AG09309 (cell line): ENCODE measurements at places on chromosomes 2 and 18.
A peak's percentile ranks its signal among the peaks of the same experiment; 100 is the strongest.

DNA sequence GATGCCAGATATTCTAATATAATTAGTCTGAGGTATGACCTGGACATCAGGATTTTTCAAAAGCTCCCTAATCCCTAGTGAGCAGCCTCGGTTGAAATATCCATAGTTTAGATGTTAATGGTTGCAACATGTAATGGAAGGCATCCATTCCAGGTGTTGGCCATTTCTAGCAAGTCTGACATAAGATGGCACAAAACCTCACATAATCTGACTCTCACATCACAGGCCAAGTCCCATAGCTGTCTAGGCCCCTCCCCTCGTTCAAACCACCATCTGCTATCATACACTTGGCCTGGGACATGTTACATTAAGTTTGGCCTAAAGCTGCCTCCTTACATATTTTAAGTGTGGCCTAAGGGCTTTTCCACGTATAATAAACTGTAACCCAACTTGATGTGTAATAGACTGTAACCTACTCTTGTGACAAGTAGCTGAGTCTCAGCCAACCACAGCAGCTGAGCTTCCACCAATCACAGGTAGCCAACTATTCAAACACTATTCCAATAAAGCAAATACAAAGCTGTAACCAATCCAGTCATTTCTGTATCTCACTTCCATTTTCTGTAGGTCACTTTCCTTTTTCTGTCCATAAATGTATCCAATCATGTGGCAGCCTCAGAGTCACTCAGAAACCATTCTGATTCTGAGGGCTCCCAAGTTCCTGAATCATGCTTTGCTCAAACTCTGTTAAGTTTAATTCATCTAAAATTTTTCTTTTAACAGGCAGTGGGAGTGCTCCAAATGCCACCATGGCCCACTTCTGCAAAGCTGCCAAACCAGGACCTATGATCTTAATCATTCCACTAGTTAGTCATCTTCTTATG, 59.4 kb downstream of the ADD2 start:
- DNase-seq = no peak

GRCh38 chr18:78741381-78742217, 238.0 kb upstream of the SALL3 start:
- DNase-seq = no peak

GRCh38 chr2:26008851-26009566, 24.9 kb upstream of the RAB10 start:
- peak; percentile 73 for DNase-seq

- no peak for DNase-seq
Measured at GRCh38 chr2:238694136-238694755, 153.6 kb upstream of the TWIST2 start.

GRCh38 chr2:1887106-1887505, 142.8 kb upstream of the PXDN start:
- DNase-seq = no peak

GRCh38 chr18:56235481-56236013, 402.8 kb downstream of the TXNL1 start:
- no peak for DNase-seq

GRCh38 chr2:200749631-200750322, 61.9 kb upstream of the BZW1 start:
- no peak for DNase-seq

- peak; percentile 91 for DNase-seq
Measured at GRCh38 chr18:22674272-22674671, 256.6 kb upstream of the CTAGE1 start.

DNA sequence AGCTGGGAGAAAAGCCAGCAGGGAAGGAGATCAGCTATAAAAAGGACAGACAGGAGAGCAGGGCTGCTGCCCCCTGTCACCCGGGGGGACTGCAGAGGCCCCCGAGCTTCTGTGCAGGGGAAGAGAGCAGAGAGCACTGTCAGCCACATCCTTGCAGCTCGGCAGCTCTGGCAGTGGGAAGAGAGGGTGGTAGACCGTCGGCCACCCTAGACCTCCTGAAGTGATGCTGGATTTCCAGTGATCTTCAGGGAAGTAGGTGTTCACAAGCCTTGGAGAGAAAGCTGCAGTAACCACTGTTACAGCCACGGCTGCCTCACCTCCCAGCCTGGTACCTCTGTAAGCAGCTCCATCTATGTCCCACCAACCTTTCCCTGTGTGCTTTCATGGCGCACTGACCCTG, 134.9 kb downstream of the TFCP2L1 start:
- DNase-seq = no peak

DNA sequence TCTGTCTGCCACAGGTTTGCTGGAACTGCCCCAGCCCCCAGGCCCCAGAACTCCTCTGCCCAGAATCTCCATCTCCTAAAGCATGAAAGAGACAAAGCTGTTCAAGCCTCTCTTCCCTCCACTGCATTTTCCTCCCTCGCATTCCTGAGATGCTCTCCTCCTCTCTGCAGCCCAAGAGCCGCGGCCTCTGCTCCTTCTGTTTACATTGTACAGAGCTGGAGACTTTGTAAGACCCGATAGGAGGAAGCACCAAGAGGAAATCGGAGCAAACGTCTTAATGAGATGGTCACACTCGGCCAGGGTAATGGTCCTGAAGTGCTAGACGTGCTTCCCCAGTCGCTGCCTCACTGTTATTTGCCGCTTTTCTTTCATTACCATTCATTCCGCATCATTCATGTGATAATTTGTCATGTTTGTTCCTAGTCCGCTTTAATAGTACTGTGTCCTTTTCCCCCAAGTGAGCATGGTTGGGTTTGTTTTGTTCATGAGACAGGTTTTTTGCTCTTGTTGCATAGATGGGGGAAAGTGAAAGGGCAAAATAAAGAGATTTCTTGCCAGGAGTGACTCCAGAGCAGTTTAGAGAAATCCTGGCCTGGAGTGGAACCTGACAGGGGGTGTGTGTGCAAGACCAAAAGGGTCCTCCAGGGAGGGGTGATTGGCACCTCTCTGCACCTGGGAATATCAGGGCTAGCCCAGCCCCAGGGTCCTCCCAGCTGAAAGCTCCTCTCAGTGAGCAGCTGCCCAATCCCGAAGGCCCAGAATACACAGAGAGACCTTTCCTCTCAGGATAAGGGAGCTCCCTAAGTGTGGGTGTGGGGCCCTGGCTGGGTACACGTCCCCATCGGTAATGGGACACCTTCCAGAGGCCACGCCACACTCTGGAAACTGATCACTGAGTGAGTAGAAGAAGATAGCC, 44.9 kb upstream of the ID2 start:
- no peak for DNase-seq

DNA sequence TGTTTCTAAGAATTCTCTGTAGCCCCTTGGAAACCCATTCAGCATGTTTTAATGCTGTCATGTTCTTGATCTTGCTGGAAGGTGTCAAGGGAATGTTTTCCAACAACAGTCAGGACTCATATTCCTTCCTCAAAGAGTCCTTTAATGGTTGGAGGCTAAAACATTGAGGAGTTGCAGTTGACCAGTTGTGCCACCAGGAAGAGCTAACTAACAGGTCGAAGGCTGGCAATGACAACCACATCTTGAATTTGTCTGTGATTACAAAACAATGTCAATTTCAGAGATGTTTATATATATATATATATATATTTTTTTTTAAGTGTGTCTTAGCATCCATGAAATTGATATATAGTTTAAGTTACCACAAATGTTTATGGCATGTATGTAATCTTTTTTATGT, 151.5 kb downstream of the INO80D start:
- no peak for DNase-seq

DNA sequence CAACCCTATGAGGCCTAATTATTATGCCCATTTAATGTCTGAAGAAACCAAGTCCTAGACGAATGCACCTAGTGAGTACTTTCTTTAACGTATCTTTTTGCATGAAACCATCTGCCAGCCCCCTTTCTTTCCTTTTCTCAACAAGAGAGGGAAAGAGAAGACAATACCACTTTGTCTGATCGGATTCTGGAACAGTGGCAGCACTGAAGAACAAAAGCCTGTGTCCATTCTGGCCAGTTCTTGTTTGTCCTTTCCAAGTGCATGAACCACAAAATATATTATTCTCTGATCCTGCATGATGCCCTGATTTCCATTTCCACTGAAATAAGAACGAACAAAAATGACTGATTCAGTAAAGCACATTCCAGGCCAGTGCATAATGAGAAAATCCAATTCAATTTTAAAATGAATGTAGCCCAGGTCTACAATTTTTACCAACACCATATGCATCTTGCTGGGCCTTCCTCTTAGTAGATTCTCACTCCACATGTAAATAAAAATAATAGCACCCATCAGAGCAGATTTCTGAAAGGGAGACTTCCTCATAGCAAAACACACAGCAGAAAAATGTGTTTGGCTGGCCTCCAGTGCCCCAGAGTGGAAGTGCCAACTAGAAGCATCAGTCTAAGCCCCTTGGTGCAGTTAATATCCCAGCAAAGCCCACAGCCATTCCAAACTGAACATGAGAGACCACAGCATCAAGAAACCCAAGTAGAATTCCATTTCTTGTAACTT, 422.6 kb upstream of the ID2 start:
- DNase-seq = no peak

DNA sequence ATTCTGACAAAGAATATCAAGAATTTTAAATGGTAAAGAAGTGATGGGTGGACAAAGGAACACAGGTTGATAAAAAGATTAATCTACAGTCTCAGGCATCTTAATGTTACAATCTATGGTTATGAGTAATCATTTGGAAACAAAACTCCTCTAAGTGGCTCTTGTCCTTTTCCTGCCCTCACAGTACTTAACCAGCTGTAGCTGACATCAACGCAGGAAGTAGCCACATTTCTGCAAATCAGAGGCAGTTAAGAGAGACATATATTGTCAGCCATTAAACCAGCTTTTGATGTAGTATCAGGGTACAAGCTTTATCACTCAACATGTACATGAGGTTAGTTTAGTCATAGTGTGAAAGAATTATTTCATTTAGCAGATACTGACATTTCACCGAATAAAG, 244.6 kb downstream of the NR4A2 start:
- DNase-seq = no peak

- no peak for DNase-seq
Measured at GRCh38 chr2:35976611-35977010, 379.0 kb upstream of the CRIM1 start.

DNA sequence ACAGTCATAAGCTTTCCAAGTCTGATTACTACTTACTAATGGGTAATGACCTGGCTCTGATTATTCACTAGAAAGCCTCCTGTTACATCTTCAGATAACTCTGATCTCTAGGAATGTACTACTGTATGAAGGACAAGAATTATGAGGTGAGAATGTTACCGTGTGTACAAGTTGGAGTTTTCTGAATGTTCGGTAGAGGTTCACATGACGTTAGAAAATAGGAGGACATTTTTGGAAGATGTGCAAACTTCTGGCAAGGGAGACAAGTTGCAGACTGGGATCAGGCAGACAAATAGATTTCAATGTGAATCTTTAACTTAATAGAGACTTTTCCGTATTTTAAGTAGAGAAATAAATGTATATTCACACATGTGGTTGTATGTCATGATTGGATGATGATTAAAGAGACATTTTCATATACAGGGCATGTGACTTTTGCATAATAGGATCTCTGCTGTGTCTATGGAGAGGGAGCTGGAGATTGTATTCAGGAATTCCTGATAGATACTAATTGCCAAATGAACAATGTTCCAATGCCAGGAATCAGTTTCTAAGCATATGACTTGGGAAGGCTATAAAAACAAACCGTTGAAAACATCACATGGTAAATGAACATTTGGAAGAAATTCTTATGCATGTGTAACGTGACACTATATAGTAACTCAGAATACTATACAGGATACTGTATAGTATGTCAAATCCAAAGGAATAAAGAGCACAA, 1695.8 kb upstream of the PIK3C3 start:
- DNase-seq = no peak

GRCh38 chr2:241926541-241927311, 57.2 kb downstream of the RTP5 start:
- no peak for DNase-seq

GRCh38 chr2:6224267-6224666, 532.1 kb downstream of the SOX11 start:
- DNase-seq = no peak

GRCh38 chr2:112694182-112694581, 26.6 kb upstream of the NT5DC4 start:
- no peak for DNase-seq

DNA sequence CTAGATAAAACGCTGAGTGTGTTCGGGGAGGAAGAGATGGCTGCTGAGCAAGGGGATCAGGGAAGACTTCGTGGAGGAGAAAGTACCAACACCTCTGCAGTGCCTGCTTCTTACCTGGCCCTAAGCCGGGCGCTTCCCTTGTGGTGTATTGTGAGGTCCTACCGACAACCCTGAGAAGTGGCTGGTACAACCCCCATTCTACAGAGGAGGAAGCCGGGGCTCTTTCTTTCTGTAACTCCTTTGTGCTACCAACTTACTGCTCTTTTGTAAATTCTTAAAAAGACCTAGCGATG, 96.9 kb downstream of the ARMC9 start:
- DNase-seq = no peak

- peak; percentile 10 for DNase-seq
Measured at GRCh38 chr2:68031542-68032160, 31.2 kb downstream of the C1D start.

GRCh38 chr2:38723173-38723572, 28.0 kb downstream of the SRSF7 start:
- DNase-seq = no peak

- DNase-seq = no peak
Measured at GRCh38 chr2:3316456-3317276, 61.0 kb downstream of the EIPR1 start.

- DNase-seq = no peak
Measured at GRCh38 chr2:10305715-10306114, 3.0 kb downstream of the HPCAL1 start.

DNA sequence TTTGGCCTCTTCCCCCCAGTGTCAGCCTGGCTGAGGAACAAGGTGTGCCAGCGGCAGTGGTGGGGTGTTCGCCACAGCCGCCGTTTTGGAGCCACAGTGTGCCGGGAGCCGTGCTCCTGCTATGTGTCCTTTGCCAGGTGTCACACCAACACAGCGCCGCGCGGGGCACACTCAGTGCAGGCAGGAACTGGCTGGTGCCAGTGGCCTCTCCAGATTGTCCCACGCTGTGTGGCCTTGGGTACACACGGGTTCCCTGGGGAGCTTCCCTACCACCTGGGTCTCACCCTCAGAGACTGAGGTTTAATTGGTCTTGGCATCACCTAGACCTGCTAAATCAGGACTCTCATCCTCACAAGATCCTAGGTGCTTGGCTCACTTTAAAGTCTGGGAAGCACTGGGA, 171.6 kb downstream of the LDLRAD4 start:
- DNase-seq = no peak

DNA sequence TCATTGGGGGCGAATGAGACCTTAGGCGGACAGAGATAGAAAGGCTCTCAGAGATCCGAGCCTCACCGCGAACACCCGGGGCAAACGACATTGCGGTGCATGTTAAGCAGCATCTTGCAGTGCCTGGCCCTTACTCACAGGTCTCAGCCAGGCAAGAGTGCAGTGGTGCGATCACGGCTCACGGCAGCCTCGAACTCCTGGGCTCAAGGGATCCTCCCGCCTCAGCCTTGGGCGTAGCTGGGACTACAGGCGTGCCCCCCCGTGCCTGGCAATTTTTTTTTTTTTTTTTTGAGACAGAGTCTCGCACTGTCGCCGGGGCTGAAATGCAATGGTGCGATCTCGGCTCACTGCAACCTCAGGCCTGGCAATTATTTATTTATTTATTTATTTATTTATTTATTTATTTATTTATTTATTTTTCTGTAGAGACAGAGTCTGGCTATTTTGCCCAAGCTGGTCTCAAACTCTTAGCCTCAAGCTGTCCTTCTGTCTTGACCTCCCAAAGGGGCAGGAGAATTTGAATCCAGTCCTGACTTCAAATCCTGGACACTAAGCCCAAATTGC, 1.3 kb downstream of the LAMA3 start:
- DNase-seq = no peak

- DNase-seq = no peak
Measured at GRCh38 chr2:236355911-236356310, 91.7 kb upstream of the ASB18 start.
